ENCODE measurements at places on chromosomes 11 and 22.

DNA sequence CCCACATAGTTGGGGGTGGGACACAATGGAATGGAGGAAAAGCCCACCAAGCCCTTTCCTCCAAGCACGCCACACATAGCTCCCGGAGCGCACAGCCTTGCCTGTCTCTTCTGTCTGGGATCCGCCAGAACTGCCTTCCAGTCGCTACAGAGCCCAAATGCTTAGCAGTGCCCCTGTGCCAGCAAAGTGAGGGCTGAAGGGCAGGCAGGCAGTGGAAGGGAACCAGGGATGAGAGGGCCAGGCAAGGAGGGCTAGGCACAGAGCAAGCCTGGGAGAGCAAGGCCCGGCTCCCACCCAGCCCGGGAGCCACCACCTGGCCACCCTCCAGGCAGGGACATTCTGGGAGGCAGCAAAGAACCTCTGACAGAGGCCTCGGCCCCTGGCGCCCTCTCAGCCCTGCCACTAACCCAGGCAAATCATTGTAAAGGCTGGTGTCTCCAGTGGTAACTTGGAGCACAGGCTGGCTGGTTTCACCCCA lies 32.5 kb downstream of the PPP2R1B start:
- DNase-seq: no peak

DNA sequence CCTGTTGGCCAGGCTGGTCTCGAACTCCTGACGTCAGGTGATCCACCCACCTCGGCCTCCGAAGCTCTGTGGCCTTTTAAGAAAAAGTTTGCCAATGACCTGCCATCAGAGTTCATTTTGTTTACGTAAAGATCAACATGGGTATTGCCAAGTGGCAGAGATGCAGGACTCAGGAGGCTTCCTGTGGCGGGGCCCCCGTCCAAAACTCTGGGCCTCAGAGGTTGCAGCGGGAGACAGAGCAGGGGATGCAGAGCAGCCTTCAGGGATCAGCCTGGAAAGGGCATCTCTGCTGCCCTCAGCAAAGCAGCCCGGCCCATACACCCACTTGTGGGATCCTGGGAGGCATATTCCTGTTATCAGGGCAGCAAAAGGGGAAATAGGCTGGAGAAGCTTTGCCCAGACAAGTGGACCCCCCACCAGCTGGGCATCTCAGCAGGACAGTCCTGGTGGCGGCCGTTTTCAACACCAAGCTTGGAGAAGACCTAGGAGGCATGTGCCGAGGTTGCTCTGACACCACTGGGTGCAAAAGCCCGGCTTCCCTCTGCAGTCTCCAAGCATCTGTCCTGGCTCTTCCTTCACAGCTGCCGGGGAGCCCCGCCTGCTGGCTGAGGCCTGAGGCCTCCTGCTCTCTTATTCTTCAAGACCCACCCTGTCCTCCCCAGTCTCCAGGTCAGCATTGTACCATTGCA lies 1152.4 kb downstream of the BRD1 start:
- DNase-seq: no peak

- no peak for DNase-seq
Observed at GRCh38 chr11:35621620-35622019, 3.4 kb downstream of the FJX1 start.

GRCh38 chr11:64720640-64721358 lies 2.2 kb downstream of the NRXN2 start:
- DNase-seq: no peak

DNA sequence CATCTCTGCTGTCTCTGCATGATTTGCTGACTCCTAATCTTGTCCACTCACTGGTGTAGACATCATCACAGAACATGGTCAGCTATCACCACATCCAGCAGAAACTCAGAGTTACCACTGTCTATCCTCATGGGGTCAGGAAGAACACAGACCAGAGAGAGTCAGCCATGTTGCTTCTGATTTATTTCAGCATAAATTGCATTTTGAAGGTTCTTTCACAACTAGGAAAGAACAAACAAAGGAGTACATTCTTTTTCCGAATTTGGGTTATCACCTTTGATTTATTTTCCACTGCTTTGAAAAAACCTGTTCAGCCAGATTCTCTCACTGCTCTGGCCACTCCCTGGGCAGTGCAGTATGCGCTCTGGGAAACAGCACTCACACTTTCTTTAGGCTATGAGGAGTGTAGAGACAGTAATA lies 172.0 kb upstream of the MTMR2 start:
- DNase-seq: no peak

GRCh38 chr11:94131047-94131717 lies 2.5 kb downstream of the PANX1 start:
- no peak for DNase-seq

DNA sequence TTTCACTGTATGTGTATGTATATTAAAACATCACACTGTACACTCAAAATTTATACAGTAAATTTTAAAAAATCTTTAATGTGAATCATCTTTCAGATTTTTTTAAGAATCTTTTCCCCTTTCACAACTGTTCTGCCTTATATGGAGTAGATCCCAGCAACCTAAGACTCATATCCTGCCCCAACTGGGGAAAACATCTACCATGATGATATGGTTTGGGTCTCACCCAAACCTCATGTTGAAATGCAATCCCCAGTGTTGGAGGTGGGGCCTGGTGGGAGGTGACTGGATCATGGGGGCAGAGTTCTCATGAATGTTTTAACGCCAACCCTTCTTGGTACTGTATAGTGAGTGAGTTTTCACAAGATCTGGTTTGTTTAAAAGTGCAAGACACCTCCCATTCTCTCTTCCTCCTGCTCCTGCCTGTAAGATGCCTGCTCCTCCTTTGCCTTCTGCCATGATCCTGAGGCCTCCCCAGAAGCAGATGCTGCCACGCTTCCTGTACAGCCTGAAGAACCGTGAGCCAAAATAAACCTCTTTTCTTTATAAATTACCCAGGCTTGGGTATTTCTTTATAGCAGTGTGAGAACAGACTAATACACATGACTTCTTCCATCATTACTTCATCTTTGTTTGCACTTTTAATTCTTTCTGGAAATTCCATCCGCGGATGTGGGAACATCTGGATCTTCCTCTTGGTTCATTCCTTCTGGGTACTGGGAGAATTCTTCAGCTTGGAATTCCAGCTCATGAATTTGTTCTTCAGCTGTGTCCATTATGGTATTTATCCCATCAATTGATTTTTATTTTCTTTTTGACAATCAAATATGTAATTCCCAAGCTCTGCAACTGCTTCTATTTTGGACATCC lies 36.9 kb downstream of the LINC01488 start:
- no peak for DNase-seq

- DNase-seq: no peak
Observed at GRCh38 chr11:75779960-75780359, 11.4 kb downstream of the DGAT2 start.

DNA sequence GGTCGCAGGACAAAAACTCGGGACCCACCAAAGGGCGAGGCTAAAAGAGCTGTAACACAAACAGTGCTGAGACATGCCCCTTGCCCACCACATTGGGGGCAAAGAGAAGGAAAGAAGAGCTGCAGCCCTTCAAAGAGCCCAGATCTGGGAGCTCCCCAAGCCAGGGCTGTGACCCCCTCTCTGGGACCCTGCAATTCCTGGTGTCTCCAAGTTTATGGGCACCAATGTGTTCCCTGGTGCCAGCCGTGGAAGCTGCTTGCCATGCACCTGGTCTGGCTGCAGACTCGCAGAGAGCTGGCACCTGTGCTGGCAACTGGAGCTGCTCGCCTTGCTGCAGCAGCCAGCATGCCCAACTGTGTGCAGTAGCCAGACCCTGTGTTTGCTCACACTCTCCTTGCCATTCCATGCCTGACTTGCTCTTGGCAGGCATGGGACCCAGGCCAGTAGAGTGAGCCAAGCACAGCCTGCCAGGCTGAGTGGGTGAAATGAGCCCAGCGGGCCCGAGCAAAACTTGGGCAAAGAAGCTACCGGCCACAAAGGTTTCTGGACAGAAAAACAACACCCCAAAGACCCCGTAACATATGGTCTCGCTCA lies 16.0 kb downstream of the RRP8 start:
- no peak for DNase-seq

GRCh38 chr11:103525069-103525468 lies 415.8 kb downstream of the DYNC2H1 start:
- DNase-seq: no peak

DNA sequence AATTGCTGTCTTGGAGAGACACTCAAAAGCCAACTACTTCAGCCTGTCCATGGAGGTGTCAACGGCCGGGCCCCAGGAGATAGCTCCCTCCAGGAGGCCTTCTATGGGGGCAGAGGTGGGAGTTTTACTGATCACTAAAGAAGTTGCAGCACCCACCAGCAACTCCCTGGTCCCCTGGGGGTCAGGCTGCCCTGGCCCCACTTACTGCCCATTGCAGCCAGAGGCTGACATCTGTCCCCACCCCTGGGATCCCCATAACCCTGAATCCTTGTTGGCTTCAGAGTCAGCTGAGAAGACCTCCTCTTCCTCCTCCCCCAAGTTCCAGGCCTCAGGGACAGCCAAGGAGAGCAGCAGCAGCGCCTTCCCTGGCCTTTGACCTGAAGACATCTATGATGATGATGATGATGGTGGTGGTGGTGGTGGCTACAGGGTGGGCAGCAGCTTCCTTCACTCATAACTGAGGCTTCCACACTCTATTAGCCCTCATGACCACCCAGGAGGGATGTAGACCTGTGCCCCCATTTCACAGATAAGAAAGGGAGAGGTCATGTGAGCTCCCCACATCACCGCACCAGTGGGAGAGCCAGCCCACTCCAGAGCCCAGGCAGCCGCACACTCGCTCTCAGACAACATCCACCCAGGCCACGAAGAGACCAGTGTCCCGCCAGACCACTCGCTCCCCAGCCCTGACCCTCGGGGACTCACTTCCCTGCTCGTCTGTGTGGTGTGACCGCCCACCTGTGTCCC lies 43.8 kb upstream of the FGF3 start:
- no peak for DNase-seq

GRCh38 chr11:79461144-79461543 lies 20.3 kb upstream of the TENM4 start:
- DNase-seq: no peak

DNA sequence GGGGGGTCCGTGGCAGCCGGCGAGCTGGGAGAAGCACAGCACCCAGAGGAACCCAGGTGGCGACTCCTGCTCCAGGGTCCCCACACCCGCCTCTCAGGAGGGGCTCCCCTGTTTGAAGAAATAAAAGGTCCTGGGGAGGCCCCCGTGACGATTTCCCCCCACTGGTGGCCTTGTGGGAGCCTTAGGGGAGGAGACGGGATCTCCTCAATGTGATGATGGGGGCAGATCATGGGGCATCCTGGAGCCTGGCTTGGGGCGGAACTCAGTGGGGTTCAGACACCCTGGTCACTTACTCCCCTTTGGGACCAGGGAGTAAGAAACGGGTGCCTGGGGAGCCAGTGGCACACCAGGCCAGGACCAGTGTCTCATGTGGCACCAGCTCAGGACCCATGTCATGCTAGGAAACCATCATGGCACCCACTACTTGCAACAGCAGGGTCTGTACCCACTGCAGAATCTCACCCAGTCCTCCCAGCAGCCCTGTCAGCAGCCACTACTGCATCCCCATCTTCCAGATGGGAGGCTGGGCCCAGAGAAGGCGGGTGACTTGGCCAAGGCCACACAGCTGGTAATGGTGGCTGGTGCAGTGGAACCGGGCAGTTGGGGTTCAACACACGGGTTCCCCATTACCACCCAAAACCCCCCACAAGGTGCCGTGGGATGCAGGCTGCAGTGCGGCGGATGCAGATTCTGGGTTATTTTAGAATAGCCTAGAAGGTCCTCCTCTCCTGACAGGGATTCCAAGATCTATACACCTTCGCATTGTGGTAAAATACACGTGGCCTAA lies 130.7 kb downstream of the CTTN start:
- DNase-seq: no peak

DNA sequence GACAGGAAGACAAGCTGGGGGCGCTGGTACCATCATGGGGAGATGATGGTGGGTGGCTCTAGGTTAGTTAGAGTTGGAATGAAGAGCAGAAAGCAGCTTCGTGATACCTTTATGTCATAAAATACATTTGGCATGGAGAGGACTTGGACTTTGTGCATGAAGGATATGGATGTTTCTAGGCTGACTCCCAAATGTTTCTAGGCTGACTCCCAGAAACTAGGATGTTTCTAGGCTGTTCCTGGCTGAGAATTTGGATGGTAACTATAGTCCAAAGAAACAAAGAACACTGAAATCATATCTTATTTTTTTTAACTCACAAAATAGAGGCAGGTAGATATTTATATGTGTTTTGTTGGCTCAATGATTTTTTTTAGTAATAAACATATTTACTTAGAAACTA lies 89.4 kb upstream of the VPREB1 start:
- DNase-seq: no peak

DNA sequence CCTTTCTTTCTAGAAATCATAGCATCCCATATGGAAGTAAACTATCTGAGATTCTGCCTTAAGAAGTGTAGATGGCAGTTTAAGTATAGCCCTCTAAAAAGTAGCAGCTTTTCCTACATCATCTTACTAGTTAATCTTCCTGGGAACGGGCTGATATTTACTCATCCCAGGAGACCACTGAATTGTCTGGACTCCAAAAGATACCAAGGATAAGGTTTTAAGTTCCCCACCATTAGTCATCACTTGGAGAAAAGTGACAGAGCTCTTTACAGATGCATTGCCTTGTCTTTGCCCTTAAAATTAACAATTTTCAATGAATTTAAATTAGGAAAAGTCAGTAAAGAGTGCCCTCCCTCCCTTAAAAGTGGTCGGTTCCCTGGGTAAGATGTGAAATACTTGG lies 129.5 kb downstream of the MAML2 start:
- DNase-seq: no peak

DNA sequence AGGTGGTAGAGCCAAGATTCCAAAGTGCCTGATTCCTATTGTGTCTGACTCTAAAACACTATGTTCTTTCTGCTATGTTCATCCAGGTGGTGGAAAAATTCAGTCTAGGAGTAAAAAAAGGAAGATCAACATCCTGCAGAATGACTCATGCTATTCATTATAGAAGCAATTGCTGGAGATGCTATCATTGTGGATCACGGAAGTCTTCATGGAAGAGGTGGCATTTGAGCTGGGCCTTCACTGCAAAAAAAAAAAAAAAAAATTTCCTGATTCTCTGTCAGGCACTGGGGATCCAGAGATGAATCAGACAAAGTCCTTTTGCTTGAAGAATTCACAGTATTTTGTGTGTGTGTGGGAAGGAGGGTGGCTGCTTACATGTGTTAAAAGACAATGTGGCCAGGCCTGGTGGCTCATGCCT lies 1.4 kb upstream of the UVRAG start:
- DNase-seq: no peak

- no peak for DNase-seq
Observed at GRCh38 chr22:44338906-44339305, 26.2 kb upstream of the SHISAL1 start.

DNA sequence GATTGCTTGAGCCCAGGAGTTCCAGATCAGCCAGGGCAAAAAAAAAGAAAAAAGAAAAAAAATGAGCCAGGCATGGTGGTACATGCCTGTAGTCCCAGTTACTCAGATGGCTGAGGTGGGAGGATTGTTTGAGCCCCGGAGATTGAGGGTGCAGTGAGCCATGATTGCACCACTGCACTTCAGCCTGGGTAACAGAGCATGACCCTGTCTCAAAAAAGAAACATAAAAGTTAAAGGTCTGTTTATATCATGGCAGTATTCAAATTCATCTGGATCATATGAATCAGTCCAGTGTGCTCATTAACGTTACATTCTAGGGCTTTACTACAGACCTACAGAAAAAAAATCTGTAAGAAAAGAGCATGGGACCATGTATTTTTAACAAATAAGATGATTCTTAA lies 13.9 kb downstream of the HSD17B12 start:
- DNase-seq: no peak

GRCh38 chr11:76256448-76256847 lies 50.1 kb upstream of the WNT11 start:
- DNase-seq: no peak

Measured in activated T-helper 2 cell treated with anti-CD3 and anti-CD28 coated beads, Interferon-gamma antibody, Interleukin-2, Interleukin-4, amounts not matched to agents 10 μg/mL and 5 μg/mL and 100 μg/mL, durations not matched to agents 14 hours and 24 hours and 36 hours (primary cell).